ENCODE measurements at places on chromosomes 4 and X. TPM values are rescaled to one million over a fixed set of nuclear protein-coding genes. Genes with fewer than 3 reads are reported as not detected.

- no peak for DNase-seq
Measured at GRCh38 chrX:144379156-144379555, 495.3 kb downstream of the UBE2NL start.

DNA sequence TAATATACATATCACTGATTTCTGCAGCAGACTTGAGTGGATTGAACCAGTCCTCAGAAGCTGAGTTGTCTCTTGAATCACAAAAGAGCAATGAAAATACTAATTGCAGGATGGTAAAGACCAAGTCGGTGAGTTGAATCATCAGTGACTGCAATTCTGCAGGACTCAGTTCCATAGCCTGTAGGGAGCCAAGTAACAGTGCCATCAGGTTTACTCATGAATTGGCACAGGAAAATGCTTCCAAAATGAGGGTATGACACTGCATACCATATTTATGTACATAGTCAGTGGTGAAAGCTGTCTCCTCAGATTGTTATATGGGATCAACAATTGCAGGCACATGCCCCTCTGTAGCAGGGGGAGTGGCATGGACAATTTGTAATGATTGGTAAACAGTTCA, 192.8 kb downstream of the CCNG2 start:
- no peak for DNase-seq

GRCh38 chr4:8341691-8342090, 72.1 kb downstream of the HTRA3 start:
- no peak for DNase-seq

- no peak for DNase-seq
Measured at GRCh38 chrX:150736475-150736874, 43.3 kb downstream of the MTMR1 start.

Gene GPRASP1
- total RNA-seq: 32.6 TPM

Gene JAKMIP1
- total RNA-seq: 44.5 TPM

All from occipital lobe (tissue), 3 donors.